Trophoblast cell (in vitro differentiated cells and primary cell): ENCODE measurements at places on chromosomes 12 and 14.

DNA sequence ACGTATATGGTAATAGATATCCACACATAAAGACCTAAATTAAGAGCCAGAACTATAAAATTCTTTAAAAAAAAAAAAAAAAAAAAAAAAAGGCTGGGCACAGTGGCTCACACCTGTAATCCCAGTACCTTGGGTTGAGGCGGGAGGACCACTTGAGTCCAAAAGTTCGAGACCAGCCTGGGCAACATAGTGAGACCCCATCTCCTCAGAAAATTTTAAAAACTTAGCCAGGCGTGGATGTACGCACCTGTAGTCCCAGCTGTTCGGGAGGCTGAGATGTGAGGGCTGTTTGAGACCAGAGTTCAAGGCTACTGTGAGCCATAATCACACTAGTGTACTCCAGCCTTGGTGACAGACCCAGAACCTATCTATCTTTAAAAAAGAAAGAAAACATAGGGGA, 4.3 kb downstream of the BTBD7 start:
- DNase-seq: no peak
- H3K27ac ChIP-seq: no peak overlapping the region
- H3K4me3 ChIP-seq: no peak overlapping the region

GRCh38 chr12:7501031-7501588, 2.5 kb downstream of the CD163 start:
- H3K36me3 ChIP-seq: no peaks in the 10 kb centered on the region
- DNase-seq: no peak
- no peak overlapping the region for H3K27ac ChIP-seq
- peaks cover 3% of the 10 kb centered on the region for H3K4me1 ChIP-seq

GRCh38 chr12:119932921-119933320, 55.8 kb upstream of the CIT start:
- H3K27ac ChIP-seq: no peak overlapping the region
- H3K4me1 ChIP-seq: no peaks in the 10 kb centered on the region
- no peak overlapping the region for H3K4me3 ChIP-seq
- H3K27me3 ChIP-seq: no peaks in the 10 kb centered on the region
- no peak for DNase-seq
- no peaks in the 10 kb centered on the region for H3K36me3 ChIP-seq

DNA sequence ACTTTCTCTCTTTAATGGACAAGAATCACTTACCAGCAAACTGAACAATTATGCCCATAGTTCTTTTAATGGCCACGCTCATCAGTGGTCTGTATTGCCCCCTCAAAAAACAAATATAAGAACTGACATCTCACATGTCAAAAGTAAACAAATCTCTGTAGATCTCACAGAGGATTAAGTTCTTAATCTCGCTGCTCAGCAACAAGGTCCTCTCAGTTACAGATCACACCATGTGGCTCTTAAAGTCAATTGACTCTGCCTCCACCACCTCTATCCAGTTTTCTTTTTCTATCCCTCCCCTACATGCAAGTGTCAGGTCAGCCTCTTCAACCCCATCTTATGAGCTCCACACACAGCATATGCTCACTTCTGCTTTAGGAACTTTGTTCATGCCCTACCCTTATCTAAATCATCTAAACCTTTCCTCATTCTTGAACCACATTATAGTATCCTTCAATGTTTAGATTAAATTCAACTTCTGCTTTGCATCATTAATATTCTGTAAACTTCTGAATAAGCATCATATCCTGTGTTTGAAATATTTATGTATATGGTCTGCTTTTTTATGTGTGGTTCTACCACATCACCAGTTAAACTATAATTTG, 7.2 kb downstream of the ADAM20 start:
- DNase-seq: no peak
- H3K36me3 ChIP-seq: peaks cover 2% of the 10 kb centered on the region
- no peaks in the 10 kb centered on the region for H3K4me1 ChIP-seq
- H3K27me3 ChIP-seq: no peaks in the 10 kb centered on the region
- no peak overlapping the region for H3K27ac ChIP-seq

- no peaks in the 10 kb centered on the region for H3K36me3 ChIP-seq
- no peak overlapping the region for H3K27ac ChIP-seq
- no peaks in the 10 kb centered on the region for H3K27me3 ChIP-seq
- DNase-seq: no peak
- H3K4me1 ChIP-seq: no peaks in the 10 kb centered on the region
Measured at GRCh38 chr12:6786416-6787094, 2.8 kb upstream of the CD4 start.

GRCh38 chr12:105106621-105107020, 910 bp upstream of the WASHC4 start:
- no peak for DNase-seq
- H3K27ac ChIP-seq: no peak overlapping the region
- no peak overlapping the region for H3K4me3 ChIP-seq
- peaks cover 3% of the 10 kb centered on the region for H3K4me1 ChIP-seq

- H3K4me1 ChIP-seq: no peaks in the 10 kb centered on the region
- H3K36me3 ChIP-seq: peaks cover 3% of the 10 kb centered on the region
- DNase-seq: no peak
- no peaks in the 10 kb centered on the region for H3K27me3 ChIP-seq
Measured at GRCh38 chr12:122851820-122852219, 16.6 kb downstream of the HIP1R start.

DNA sequence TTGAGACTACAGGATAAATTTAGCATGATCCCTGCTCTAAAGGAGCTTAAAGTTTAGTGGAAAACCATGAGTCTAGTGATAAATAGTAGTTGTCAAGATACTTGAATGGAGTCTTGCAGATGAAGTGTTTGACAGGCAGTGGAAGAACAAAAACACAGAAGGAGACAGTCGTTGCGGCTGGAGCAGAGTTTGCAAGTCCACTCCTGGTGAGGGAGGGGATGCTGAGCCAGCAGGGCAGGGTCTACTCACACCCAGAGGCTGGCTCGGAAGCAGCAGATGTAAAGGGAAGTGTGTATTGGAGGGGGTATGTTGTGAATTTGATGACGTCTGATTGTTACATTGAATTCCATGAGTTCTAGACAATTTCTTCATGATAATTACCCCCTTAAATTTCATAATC, 61.3 kb downstream of the TRAF3 start:
- H3K27me3 ChIP-seq: no peaks in the 10 kb centered on the region
- no peak overlapping the region for H3K4me3 ChIP-seq
- DNase-seq: no peak
- no peaks in the 10 kb centered on the region for H3K36me3 ChIP-seq
- H3K4me1 ChIP-seq: no peaks in the 10 kb centered on the region

DNA sequence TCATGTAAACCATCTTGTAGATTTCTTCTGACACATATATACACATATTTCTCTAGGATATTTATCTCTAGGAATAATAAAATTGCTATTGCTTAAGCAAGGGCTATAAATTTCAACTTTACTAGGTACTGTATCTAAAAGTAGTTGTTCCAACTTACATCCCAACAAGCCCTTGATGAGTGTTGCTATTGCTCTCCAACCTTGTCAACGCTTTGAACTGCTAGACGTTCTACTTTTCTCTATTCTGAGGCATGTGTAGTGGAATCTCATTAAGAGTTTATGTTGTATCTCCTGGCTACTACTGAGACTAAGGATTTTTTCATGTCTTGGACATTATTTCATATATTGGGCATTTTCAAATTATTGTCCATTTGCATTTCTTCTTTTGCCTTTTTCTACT, 321.5 kb upstream of the SOX5 start:
- no peaks in the 10 kb centered on the region for H3K27me3 ChIP-seq
- H3K27ac ChIP-seq: no peak overlapping the region
- no peaks in the 10 kb centered on the region for H3K4me1 ChIP-seq
- no peaks in the 10 kb centered on the region for H3K36me3 ChIP-seq

DNA sequence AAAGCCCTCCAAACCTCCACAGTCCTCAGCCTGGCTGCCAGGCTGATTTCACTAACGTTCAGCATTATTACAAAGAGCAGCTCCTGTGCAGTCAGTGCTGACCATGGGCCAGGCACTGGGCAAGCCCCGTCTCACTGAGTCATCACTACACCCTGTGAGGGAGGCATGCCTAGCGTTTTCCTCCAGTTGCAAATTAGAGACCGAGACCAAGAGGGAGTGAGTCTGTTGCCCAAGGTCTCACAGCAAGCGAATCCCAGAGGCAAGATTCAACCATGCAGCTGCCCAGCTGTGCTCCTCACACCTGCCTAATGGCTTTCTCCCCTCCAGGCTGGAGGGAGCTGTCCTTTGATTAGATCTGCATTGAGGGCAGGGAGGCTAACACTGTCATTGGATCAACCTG, 229.3 kb upstream of the LHX5 start:
- no peaks in the 10 kb centered on the region for H3K36me3 ChIP-seq
- H3K4me1 ChIP-seq: no peaks in the 10 kb centered on the region
- no peak overlapping the region for H3K27ac ChIP-seq
- no peak overlapping the region for H3K4me3 ChIP-seq

DNA sequence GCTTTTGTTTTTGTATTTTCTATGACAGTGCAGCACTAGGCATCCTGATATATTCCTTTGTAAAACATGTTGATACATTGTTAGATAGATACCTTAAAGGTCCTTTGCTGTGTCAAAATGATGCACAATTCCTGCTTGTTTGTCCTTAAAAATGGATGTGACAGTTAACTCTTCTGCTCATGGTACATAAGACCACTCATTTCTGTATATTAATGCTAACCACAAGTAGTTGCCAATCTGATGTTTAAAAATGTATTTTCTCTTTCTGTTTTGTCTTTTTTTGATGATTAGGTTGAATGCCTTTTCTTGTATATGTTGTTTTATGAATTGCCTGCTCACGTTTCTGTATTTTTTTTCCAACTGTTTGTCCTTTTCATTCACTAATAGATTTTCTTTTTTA, 35.1 kb downstream of the ATF7IP start:
- H3K36me3 ChIP-seq: no peaks in the 10 kb centered on the region
- H3K27me3 ChIP-seq: no peaks in the 10 kb centered on the region
- no peak for DNase-seq
- H3K27ac ChIP-seq: no peak overlapping the region
- no peaks in the 10 kb centered on the region for H3K4me1 ChIP-seq

DNA sequence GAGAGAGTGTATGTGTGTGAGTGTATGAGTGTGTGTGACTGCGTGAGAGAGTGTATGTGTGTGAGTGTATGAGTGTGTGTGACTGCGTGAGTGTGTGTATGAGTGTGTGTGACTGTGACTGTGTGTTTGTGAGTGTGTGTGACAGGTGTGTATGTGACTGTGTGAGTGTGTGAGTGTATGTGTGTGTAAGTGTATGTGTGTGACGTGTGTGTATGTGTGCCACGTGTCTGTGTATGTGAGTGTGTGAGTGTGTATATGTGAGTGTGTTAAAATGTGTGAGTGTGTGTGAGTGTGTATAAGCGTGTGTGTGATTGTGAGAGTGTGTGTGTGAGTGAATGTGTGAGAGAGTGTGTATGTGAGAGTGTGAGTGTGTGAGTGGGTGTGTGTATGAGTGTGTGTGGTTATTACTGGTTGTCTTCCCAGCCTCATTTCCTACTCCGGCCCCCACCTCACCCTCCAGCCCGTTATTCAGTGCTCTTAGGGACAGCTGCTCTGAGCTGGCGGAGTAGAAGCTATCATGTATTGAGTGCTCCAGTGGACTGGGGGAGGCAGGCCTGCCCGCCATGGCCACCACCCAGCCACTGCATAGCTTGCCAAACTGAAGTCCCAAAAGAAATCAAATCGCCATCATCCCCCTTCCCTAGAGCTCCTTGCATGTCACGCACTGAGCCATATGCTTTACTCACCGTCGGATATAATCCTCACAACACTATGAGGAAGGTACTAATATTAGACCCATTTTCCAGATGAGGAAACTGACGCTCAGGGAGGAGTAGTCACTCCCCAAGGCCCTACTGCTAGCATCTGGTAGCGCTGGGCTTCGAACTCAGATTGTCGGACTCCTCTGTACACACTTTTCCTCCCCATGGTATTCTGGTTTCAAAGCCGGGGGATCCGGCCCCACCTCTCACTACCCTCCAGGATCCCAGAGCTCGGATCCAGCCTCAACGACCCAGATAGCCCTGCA, 10.3 kb upstream of the MYL2 start:
- H3K27me3 ChIP-seq: no peaks in the 10 kb centered on the region
- DNase-seq: no peak
- H3K27ac ChIP-seq: no peak overlapping the region
- no peaks in the 10 kb centered on the region for H3K36me3 ChIP-seq
- H3K4me3 ChIP-seq: no peak overlapping the region
